ENCODE measurements at places on chromosomes 5 and 9.

GRCh38 chr5:91011029-91011428, 372.1 kb downstream of the ARRDC3 start:
- no peak for DNase-seq

DNA sequence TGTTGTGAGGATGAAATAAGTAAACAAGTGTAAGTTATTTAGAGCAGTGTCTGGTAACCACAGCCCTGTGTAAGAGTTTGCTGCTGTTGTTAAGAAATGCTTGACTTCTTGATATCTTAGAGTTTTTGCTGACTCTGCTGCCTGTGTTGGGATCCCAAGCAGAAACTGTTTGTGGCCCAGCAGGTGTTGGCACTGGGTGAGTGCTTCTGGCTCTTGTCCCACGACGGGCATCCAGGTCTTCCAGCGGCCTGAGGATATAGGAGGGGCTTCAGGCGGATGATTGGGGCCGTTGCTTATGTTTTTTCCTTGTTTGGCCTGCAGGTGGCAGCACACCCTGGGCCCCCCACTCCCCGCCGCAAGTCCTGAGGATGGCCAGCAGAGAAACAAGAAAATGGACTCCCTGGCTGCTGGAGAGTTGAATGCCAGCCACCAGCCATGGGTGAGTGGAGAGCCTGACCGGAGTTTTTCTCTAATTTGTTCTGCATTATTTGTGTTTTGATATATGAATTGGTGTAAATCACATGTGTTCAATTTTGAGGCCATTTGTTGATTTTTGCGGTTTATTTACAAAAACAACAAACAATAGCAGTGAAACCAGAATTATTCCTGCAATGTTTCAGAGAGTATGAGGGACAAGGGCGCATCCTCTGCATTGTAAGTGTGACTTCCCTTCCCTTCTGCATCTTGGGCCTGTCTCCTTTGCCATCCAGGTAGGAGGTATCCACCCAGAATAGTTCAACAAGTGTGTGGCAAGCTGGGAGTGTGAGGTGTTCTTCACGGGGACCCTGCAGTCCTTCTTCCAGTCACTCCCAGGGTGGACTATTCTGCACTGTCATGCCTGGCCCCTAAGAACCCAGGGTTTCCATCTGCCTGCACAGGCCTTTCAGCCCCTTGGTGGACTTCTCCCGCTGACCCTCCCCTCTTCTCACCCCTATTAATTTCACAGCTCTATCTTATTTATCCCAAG, 50.3 kb downstream of the SLC22A5 start:
- peak; percentile 76 for DNase-seq

GRCh38 chr9:131270171-131271015, 5.9 kb downstream of the FAM78A start:
- DNase-seq, result peak; percentile 68

DNA sequence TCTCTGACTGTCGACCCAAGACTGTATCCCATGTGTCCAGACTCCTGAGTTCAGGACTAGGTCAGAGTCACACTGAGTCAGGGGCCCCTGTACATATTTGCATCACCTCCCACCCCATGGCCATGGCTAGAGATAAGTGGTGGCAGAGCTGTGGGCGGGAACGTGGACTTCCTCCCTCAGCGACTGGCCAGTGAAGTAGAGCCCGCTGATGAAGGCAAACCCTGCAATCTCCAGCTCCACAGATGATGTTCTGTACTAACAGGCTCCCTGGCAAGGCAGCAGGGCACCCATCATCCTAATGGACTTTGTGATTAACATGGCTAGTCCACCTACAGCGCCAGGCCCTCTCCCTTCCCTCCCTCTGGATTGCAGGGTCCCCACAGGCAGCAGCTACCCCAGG, 110.5 kb upstream of the LRRTM2 start:
- DNase-seq, result no peak

GRCh38 chr5:170176916-170177315, 55.9 kb upstream of the C5orf58 start:
- no peak for DNase-seq

DNA sequence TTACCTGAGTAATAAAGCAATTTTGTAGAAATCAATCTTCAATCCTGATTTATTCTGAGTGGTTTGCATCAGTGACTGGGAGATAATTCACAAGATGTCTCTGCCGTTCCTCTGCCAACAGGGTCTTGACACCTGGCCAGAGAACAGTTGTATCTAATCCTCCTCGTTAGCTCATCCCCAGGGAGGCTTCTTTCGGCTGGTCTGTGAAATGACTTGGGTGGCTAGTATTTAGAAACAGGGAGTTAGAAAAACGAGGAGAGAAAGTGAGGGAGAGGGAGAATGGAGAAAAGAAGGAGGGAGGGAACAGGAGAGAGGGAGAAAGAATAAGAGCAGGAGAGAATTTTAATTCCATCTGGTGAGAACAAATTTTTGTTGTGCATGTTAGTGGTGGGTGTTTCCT, 600.2 kb upstream of the TLE4 start:
- no peak for DNase-seq

GRCh38 chr9:27945386-27945785, 372.1 kb upstream of the C9orf72 start:
- no peak for DNase-seq

- no peak for DNase-seq
These were observed 88.6 kb downstream of the KCNN2 start for GRCh38 chr5:114450437-114450836.

GRCh38 chr9:136597141-136597885, 51.5 kb upstream of the NOTCH1 start:
- DNase-seq, result no peak

GRCh38 chr5:140420665-140421361, 19.2 kb downstream of the ANKHD1 start:
- DNase-seq, result no peak

DNA sequence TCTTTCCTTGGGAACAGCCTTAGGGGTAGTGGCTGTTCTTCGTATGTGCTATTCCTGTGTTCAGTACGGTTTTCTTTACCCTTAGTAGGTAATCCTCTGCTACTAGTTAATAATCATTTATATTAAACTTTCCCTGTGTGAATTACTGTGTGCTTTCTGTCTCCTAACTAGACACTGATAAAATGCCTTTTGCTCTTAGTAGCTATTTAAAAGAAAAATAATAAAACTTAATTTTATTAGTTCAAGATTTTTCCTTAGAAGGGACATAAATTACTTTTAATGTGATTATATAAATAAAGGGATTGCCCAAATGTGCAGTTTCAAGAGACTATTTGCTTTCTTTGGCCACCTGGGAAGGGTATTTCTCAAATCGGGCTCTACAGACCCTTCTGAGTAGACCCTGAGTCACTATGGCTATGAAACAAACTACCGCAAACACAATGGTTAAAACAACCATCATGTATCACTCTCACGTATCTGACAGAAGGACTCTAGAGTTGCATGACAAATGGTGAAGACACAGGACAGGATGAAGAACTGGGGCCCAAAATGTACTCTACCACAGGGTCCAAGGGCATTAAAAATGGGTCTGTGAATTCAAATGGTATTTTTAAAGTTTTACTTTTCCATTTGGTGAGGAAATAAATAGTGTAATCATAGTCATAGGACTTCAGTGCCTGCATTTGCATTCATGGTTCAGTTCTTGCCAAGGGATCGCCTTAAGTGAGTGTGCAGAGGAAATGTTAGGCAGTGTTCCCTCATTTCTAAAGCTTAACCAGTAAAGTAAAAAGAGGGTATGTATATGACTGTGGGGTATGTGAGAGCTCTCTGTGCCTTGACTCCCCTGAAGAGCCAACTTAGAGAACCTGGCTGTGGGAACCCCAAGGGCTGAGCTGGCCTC, 97.0 kb downstream of the TSSK1B start:
- DNase-seq, result no peak

GRCh38 chr5:67792891-67793290, 422.7 kb upstream of the PIK3R1 start:
- no peak for DNase-seq

DNA sequence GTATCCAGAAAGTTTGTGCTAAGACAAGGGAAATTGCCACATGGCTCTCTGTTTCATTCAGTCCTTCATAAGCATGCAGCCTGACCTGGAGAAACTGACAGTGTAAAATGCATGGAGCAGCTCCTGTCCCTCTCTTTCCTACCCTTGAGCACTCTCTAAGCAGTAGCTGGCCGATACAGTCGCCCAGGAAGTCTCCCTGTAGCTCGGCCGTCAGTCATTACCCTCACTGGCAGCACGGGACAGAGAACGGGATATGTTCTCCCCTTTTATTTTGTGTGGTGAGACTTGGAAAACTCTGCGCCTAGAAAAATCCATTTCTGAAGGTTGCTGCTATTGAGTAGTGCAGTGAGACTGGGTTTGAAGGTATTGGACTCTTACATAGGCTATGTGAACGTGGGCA, 56.8 kb upstream of the KCNMB1 start:
- no peak for DNase-seq

- DNase-seq, result no peak
These were observed 32.2 kb downstream of the ALDH7A1 start for GRCh38 chr5:126562823-126563222.

GRCh38 chr5:141717043-141717442, 35.0 kb upstream of the ARAP3 start:
- no peak for DNase-seq

- no peak for DNase-seq
These were observed 6.6 kb upstream of the PCSK1 start for GRCh38 chr5:96439477-96440184.

GRCh38 chr5:153835891-153836515, 202.7 kb downstream of the FAM114A2 start:
- DNase-seq, result no peak

- peak; percentile 74 for DNase-seq
These were observed 1.0 kb downstream of the FOXE1 start for GRCh38 chr9:97853844-97854695.

GRCh38 chr5:140678993-140679392, 5.6 kb upstream of the DND1 start:
- no peak for DNase-seq

All from activated naive CD8-positive, alpha-beta T cell treated with anti-CD3 and anti-CD28 coated beads, Interleukin-2, amount 10 ng/mL, durations not matched to agents 7 days and 5 days (primary cell).